NCI-H446 (cell line): ENCODE measurements at places on chromosomes 1 and 21.

- DNase-seq = no peak
Measured at GRCh38 chr21:42859891-42860230, 19.5 kb downstream of the WDR4 start.

- no peak for DNase-seq
Measured at GRCh38 chr1:160429125-160429561, 28.8 kb downstream of the VANGL2 start.

- no peak for DNase-seq
Measured at GRCh38 chr1:2279817-2280216, 51.7 kb downstream of the SKI start.

GRCh38 chr1:217907504-217907903, 276.4 kb downstream of the SPATA17 start:
- no peak for DNase-seq

- DNase-seq = no peak
Measured at GRCh38 chr1:202349206-202349928, 868 bp downstream of the PPP1R12B start.

- no peak for DNase-seq
Measured at GRCh38 chr1:97911266-97912215, 9.3 kb downstream of the DPYD start.

DNA sequence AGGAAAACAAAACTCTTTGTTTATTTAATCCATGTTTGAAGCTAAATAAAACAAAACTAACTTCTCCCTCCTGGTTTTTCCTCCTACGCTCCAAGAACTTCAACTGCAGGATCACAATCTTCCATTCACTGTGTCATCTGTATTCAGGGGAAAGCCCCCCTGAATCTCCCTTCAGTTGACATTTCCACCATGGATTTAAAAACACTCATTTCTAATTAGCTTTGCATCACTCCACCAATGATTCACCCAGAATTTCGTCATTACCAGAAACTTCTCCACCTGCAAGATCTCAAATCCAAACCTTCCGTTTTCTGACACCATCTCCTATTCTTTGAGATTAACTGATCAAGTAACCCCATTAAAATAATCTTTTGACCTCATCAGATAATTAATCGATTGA, 10.9 kb upstream of the RGS5 start:
- DNase-seq = no peak

GRCh38 chr1:168709405-168710363, 19.3 kb downstream of the DPT start:
- no peak for DNase-seq

GRCh38 chr1:117695796-117696490, 90.1 kb downstream of the TENT5C start:
- DNase-seq = no peak

GRCh38 chr1:31763671-31764311, 349 bp downstream of the ADGRB2 start:
- no peak for DNase-seq

DNA sequence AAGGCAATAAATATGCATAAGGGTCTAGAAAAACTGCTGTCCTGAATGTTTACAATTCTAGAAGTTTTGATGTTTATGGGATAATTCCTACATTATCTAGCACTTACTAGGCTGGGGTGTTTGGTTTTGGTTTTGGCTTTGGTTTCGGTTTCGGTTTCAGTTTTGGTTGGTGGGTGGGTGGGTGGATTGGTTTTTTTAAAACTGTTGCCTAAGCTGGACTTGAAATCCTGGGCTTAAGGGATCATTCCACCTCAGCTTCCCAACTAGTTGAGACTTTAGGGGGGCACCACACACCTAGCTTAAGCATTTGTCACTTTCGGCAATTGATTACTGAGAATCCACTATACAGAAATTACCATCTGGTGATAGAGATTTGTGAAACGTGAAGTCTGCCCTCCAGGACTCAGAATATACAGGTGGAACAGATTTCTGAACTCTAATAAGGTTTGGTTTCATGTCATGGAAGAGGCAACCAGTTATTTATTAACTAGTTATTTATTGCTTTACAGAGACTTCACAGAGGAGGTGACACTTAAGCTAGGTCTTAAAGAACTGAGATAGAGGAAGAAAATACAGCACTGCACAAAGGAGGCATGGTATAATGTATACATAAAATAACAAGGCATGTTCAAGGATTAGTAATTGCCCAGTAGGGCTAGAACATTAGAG, 69.6 kb downstream of the PIK3R3 start:
- DNase-seq = no peak

DNA sequence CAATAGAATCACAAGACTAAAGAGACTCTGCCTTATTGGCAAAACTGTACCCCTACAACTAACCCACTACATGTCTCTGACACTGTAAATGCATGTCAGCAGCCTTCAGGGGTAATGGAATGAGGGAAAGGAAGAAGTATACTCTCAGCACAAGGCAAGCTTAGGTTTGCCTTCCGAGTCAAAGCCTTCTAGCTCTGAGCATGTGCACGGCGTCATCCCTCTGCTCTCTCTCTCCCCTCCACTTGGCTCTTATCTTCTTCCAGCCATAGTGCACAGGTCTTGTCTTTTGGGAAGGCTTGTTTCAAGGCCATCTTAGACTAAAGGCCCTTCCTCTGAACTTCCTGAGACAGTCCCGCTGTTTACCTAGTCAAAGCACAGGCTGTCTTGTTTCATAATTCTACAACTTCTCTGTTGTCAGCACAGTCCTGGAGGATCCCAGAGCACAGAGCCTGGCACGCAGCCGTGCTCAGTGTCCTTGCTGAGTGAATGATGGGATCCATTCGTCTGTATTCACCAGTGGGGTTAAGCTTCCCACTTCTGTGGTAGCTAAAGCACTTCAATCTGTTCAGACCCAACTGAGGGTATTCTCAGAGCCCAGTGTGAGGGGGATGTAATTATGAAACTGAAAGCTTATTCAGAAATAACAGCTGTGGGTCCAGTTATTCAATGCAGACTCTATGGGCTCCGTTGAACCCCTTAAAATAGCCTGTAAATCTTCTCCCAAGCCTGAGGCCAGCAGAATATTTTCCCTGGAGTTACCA, 166.5 kb upstream of the PLD5 start:
- DNase-seq = peak; percentile 7

DNA sequence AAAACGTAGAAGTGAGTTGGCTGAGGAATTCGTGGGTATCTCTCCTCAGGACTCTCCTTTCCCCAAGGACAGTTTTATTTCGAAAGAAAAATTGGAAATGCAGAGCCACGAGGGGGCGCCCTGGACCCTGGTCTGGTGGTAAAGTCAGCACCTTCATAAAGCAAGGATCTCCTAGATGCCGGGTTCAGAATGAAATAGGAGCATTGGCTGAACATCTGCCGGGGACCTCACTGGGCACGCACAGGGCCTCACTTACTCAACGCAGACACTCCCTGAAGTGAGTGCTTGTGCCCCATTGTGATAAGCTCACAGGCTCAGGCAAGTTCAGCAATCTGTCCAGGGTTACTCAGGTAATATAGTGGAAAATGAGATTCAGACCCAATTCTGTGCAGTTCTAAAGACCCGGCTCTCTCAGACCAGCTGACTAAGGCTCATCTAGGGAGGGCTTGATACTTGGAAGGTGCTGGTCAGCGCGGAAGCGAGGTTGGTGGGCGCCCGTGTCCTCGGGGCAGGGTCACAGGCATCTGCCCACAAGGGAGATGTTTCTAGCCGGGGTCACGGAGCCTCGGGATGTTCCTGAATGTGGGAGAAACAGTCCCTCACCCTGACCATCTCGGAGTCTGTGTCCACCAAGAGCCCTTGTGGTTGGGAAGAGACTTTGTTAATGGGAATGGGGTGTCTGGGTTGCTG, 55.7 kb upstream of the ETV3 start:
- DNase-seq = peak; percentile 9

GRCh38 chr1:117760069-117760468, 154.2 kb downstream of the TENT5C start:
- no peak for DNase-seq

- no peak for DNase-seq
Measured at GRCh38 chr1:7753641-7754040, 17.5 kb upstream of the VAMP3 start.

- DNase-seq = no peak
Measured at GRCh38 chr1:89843273-89844130, 22.7 kb downstream of the LRRC8D start.

- DNase-seq = no peak
Measured at GRCh38 chr1:91757763-91758460, 128.0 kb downstream of the TGFBR3 start.

GRCh38 chr1:1191734-1192133, 14.7 kb downstream of the TNFRSF18 start:
- no peak for DNase-seq

GRCh38 chr1:232388363-232388762, 241.6 kb downstream of the SIPA1L2 start:
- DNase-seq = no peak

GRCh38 chr1:79603843-79604242, 597.3 kb upstream of the ADGRL4 start:
- no peak for DNase-seq

DNA sequence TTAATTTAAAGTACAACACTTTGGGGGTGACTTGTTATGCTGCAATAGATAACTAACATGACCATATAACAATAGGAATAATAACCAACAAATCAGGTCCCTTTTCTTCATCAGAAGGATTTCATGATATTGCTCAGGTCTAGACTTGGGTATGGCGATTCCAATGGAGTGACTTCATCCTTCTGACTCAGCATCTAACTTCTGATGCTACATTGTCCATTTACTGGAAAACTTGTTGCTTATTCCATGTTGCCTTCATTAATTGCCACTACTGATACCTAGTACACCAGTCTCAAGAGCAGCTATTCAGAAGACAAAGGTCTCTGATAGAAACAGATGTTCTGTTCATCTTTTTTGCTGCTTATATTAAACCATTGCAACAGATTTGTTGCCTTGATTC, 324.3 kb downstream of the TGFB2 start:
- no peak for DNase-seq

- no peak for DNase-seq
Measured at GRCh38 chr1:7681401-7681800, 89.7 kb upstream of the VAMP3 start.

DNA sequence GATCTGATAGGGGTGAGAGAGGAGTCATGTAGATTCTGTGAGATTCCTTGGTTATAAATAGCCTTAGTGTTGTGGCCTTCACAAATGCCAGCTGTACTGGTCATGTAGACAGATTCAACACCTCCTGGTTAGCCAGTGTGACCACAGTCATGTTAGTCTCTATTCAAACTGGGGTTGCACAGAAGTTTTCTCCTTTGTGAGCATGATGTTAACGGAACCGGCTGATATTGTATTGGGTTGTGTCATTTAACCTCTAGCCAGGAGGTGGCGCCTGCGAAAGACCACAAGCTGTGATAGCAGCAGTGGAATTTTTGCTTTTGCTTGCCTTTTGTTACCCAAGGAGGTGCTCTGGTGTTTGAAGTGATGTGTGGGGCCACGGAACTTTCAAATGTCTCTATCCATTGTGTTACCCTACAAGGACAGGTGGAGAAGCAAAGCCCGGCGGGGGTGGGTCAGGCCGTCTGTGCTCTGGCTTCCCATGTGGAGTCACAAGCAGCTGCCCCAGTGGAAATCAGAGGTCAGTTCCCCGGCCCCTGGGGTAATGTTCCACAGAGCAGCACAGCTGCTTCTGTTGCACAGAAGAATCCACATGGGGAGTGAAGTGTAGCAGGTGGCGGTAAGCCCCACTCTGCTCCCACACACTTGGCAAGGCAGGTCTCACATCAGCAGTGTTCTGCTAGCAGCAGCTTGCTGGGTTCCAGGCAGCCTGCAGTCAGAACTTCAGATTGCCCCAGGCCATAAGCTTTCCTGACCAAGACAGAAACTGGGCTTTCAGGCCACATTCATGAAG, 112.6 kb downstream of the ADAMTS1 start:
- DNase-seq = no peak

DNA sequence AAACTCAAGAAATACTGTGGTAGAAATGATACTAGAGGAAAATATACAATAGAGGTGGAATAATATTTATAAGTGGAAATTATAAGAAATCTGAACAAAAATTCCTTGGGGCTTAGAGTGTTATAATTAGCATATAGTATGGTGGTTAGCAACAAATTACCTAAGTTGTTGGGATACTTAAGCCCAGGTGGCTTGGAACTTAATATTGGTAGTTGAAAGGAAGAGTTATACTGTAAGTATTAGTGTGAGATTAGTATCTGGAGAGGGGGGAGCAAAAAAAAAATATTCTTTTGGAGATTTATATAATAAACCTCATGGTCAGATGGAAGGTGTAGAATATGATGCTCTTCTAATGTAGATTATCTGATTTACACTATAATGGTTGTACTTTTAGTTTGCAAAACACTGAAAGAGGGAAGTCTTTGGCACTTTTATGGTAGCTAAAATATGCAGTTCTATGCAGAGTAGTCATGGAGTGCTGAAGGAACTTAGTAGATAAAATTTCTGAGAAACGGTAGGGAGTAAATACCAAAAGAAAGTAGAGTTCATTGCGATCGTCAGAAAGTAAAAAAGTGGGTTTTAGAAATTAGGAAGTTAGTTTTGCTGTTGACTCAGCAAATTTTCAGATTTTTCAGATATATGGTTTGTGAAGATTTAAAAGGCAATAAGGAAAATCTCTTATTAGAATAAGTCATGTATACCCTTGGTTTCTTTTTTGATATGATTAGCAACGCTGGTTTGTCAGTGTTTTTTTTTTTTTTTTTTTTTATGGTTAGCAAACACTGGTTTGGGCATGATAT, 45.7 kb downstream of the MTF2 start:
- no peak for DNase-seq

- DNase-seq = no peak
Measured at GRCh38 chr1:226606311-226607267, 58.0 kb downstream of the STUM start.

GRCh38 chr1:242002072-242002471, 3.2 kb upstream of the MAP1LC3C start:
- DNase-seq = no peak

GRCh38 chr1:64308866-64309265, 105.4 kb downstream of the UBE2U start:
- DNase-seq = no peak

DNA sequence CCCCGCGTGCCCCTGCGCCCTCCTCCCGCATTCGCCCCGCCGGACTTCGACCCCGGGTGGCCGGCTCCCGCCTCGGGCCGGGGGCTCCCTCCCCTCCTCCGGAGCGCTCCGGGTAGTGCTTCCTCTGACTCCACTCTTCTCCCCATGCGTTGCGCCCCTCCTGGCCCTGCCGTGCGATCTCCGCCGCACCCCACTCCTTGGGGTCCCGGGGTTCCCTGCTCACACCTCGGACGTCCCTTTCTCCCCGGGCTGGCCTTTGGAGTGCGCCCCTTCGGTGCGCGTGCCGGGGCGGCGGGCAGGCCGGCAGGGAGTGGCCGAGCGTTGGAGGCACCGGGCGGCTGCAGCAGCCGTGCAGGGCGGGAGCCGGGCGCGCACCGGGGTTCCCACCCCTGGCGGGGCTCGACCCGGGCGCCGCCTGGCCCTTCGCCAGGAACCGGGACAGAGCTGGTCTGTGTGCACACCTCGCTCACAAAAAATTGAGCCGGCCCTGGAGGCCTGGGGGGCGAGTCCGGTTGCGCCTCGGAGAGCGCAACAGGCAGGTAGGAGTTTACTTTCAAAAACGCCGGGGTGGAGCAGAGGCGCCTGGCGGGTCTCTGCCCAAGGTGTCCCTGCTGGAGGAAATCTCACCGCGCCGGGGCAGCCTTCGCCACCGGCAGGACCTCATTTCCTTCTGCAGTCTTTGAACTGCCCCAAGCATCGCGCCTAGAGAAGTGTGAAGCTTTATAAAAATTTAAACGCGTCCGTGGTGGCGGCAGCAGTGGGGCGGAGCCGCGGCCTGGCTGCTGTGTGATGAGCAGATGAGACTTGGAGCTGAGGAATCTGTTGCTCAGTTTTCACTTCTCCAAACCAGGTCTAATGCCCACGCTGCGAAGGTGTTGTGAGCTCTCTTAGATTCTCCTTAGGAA, 650 bp downstream of the VANGL1 start:
- DNase-seq = peak; percentile 33
